ENCODE measurements at places on chromosomes 4 and X.

DNA sequence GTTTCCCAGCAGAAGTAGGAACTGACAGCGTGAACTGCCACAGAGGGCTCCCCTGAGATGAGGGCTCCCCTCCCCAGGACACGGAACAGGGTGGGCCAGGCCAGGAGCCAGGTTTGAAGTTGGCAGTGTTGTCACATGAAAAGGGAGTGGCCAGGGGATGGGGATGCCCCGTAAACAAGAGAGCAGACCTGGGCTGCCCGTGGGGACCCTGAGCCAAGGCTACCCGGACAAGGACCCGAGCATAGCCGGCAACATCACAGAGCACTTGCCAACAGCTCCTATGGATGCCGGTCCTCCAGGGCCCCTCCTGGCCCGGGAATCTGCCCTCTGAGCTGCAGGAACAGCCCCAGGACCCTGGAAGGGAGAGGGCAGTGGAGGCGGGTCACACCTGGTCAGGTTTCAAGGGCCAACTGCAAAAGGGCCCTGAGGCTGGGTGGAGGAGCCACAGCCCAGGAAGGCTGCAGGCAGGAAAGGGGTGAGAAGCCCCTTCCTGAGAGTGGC lies 102.1 kb downstream of the CPZ start:
- DNase-seq = no peak

DNA sequence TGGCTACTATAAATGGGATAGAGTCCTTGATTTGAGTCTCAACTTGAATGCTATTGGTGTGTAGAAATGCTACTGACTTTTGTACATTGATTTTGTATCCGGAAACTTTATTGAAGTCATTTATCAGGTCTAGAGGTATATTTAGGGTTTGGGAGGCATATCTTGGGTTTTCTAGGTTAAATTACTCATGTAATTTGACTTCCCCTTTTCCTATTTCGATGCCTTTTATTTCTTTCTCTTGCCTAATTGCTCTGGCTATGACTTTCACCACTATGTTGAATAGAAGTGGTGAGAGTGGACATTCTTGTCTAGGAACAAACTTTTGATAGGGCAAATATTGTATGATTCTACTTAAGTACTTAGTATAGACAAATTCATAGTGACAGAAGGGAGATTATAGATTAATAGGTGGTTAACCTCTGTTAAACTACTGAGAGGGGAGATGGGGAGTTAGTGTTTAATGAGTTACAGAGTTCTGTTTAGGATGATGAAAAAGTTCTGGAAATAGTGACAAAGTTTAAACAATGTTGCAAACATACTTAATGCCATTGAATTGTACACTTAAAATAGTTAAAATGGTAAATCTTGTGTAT lies 22.8 kb upstream of the HSPA4L start:
- no peak for DNase-seq

- no peak for DNase-seq
These were observed 3.5 kb upstream of the MAD2L1 start for GRCh38 chr4:120070196-120070595.

DNA sequence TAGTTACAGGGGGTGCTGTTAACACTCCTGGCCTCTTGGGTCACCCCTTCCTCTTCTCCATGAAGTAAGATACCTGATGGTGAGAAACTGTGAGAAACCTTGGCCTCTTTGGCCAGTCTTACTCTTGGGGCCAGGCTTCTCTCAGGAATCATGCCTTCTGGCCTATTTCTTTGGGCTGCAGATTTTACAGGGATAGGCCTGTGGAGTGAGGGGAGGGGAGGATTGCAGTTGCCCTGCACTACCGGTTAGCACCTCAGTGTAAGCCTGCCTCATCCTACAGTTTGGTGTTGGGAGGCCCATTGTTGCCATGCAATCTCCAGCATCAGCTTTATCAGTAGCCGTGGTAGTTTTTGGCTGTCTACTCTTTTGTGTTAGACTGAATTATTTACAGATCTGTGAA lies 7.6 kb upstream of the PGRMC2 start:
- DNase-seq = no peak

GRCh38 chr4:184812651-184813181 lies 13.1 kb downstream of the ACSL1 start:
- DNase-seq = no peak

DNA sequence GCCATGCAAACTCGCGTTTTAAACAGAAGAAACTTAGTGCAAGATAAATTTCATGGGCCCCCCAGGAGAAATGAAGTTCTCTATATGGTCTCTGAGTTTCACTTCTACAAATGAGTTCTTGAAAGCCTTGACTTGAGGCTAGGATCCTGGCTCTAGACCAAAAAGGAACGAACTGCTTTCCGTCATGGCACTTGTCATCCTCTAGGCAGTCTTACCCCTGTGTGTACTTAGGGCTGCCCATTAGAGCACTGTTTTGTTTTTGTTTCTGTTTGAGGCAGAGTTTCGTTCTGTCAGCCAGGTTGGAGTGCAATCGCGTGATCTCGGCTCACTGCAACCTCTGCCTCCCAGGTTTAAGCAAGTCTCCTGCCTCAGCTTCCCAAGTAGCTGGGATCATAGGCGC lies 29.0 kb downstream of the RNF4 start:
- no peak for DNase-seq

DNA sequence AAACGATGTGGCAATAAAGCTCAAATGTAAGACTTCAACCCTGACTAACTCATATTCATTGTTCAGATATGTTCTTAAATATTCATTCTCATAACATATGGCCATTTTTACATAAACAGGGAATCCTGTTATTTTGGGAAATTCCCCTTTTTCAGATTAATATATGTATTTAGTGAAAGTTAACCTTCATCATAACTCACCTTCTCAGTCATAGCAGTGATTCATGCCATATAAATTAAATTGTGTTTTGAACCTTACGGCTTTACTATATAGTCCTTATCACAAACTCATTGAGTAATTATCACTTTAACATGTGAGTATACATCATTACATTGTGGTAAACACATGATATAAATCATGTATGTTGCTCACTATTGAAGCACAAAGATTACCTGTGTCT lies 392.5 kb upstream of the TRAM1L1 start:
- DNase-seq = no peak

DNA sequence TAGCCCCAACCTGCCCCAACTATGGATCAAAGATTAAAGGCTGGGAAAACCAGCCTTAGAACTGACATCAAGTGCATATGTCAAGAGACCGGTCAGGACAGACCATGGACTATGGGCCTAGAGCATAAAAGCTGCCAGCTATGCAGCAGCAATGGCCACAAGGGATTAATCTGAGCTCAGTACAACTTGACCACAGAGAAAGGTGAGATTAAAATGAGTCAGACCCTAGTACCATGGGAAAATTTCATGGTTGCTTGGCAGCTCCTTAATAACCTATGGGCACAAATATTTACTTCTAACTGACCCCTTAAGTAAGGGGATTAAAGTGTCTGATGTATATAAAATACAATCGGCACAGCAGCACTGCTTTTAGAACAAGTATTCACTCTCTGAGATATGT lies 54.4 kb downstream of the CBR4 start:
- no peak for DNase-seq

Data from activated T-cell treated with anti-CD3 and anti-CD28 coated beads, Interleukin-2, amount 50 U/mL, for 48 hours (primary cell).